Right lobe of liver (tissue), 6 donors: ENCODE measurements at places on chromosomes 12 and 14.

GRCh38 chr14:68331426-68331825, 461.4 kb downstream of the ZFP36L1 start:
- no peak for DNase-seq

DNA sequence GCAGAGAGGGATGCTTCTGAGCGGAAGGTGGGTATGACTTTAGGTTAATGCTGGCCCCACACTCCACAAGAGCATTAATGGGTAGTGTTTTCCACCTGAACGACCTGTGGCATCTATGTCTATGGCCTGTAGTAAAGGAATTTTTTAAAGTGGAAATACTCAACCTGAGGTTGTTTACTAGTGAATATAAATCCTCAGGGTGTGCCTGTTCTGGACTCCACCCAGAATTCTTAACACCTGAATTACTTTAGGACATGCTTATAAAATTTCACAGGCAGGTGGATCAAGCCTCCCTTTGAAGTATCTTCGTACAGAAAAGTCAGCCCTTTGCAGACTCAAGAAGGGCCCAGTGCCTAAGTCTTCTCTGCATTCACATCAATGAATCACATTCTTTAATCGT, 196.1 kb downstream of the ESR2 start:
- DNase-seq, result no peak

DNA sequence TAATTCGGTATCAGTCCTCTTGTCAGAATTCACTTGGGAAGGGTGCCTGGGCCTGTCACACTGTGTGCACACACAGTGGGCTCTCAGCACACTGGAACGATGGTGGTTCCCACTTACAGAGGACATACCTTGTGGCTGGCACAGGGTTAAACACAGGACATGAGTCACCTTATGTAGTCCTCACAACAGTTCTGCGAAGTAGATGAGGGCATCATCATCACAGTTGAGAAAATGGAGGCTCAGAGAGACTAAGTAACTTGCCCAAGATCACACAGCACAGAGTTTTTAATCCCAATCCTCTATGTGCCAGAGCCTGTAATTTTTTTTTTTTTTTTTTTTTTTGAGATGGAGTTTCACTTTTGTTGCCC, 90.7 kb downstream of the NINJ2 start:
- no peak for DNase-seq

- no peak for DNase-seq
Measured at GRCh38 chr12:19462406-19462805, 23.1 kb downstream of the AEBP2 start.

GRCh38 chr12:115451780-115452736, 768.1 kb upstream of the TBX3 start:
- DNase-seq, result no peak

- DNase-seq, result no peak
Measured at GRCh38 chr14:24966579-24966964, 83.4 kb downstream of the STXBP6 start.

DNA sequence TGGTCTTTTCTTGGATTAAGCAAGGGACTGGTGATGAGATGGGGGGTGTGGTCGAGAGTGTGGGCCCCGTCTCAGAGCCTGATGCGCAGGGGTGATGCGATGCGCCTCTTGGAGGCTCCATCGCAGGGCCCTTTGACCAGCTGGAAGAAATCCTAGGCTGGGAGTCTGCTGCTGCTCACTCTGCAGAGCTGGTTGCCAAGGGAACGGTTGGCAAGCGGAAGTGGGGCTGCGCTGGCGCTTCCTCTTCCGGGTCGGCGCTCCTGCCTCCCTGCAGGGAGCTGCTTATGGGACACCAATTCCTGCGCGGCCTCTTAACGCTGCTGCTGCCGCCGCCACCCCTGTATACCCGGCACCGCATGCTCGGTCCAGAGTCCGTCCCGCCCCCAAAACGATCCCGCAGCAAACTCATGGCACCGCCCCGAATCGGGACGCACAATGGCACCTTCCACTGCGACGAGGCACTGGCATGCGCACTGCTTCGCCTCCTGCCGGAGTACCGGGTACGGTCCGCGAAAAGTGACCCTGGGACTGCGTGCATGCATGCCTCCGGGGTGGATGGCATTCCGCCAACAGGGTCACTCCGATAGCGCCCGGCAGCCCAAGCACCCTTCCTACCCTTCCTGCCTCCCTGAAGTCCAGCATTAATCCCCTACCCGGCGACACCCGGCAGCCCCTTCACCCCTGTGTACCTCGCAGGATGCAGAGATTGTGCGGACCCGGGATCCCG, at the start of gene MYG1:
Gene MYG1, plus strand, starts transcription at position 242 of the 727 bp plus-strand sequence. Its CDS starts 43 bp downstream, at position 285.
- DNase-seq, result peak; percentile 91

GRCh38 chr14:58713677-58714076, 75.9 kb downstream of the DACT1 start:
- no peak for DNase-seq

DNA sequence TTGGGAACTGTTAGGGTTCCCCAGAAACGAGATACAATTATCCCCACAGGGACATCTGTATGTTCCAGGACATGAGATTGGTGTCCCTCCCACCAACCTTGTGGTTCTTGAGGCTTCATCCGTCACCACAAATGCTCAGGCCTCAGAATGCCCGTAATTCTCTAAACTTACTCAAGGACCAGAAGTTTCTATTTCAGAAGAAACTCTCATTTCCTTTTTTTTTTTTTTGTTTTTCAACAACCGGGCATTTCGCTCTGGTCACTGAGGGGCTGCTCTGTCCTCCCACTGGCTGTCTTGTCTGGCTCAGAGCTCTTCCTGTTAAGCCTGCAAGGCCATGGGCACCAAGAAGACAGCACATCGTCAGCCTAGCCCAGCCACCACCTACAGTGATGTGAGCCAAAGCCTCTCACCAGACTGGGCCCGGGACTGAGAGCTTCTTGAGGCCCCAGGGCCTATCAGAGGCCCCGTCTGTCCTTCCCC, 36.2 kb downstream of the VDR start:
- DNase-seq, result no peak

DNA sequence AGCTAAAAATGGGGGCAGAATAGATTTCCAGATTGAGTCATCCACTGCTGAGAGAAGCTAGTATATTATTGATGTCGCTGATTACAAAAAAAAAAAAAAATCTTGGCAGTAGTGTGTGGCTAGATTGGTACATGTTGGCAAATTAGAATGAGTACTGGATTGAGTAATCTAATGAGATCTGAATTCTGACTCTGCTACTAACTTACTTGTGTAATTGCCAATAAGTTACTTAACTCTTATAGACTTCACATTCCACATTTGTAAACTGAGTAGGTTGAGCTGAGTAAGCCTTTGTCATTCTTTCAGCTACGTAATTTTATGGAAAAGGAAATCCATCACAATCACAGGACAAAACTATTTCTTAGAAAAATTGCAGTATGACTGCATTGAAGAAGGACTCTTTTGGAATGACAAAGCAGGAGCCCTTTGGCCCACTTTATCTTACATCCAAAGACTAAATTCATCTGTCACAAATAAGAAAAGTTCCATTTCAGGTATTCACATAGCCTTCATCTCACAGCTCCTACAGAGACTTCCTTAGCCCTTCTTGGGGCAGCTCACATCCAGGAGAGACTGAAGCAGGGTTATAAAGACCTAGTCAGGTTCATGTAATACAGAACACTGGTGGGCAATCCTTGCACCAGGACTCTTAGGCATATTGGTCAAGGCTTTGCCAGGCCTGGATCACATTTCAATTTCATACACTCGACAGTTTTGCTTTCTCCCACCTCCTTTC, 197.3 kb upstream of the CPNE8 start:
- DNase-seq, result no peak

DNA sequence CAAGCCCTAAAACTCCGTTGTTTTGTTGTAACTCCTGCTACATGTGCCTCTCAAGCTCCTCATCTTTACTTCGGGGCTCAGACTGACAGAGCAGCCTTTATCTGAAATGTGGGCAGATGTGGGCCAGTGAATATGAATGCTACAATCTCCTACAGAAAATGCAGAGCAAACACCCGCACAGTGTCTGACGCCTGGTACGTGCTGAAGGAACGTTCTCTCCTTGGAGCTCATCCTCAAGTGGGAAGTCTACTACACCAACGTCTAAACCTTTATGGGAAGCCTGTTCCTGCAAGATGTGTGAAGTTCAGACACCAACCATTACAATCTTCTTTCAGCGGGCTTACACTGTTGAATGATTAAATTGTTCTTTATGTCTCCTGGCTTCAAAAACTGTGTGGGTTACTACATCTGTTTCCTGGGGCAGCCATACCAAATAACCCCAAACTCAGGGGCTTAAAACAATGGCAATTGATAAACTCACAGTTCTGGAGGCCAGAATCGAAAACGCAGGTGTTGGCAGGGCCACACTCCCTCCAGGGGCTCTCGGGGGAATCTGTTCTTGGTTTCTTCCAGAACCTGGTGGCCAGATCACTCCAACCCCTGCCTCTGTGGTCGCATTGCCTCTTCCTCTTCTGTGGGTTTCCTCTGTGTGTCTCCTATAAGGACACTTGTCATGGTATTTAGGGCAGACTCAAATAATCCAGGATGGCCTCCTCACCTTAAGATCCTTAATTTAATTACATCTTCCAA, 179.7 kb upstream of the PLXNC1 start:
- DNase-seq, result no peak

- no peak for DNase-seq
Measured at GRCh38 chr12:26937443-26937862, 328 bp downstream of the INTS13 start.

- no peak for DNase-seq
Measured at GRCh38 chr12:108948367-108948766, 68.5 kb downstream of the DAO start.

GRCh38 chr14:23550812-23551265, 726 bp downstream of the ZFHX2 start:
- DNase-seq, result peak; percentile 35

GRCh38 chr14:77194706-77195105, 13.1 kb downstream of the TMEM63C start:
- no peak for DNase-seq

GRCh38 chr14:26709019-26709418, 111.2 kb upstream of the NOVA1 start:
- no peak for DNase-seq

DNA sequence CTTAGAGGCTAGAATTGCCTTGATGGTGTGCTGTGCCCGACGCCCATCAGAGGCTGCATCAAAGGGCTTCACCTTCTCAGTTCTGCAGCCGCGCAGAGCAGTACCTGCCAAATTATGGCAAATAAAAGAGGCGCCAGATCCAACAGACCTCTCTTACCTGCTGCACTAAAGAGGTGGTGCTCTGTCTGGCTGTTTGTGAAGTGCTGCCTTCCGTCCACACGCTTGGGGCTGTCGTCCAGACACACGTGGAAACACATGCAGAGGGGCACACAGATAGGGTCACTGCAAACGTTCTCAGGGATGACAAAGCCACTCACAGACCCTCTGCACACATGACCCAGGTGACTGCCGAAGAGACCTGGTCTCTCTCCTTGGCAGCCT, 617.5 kb downstream of the VRK1 start:
- no peak for DNase-seq

- no peak for DNase-seq
Measured at GRCh38 chr12:88600272-88600671, 20.0 kb upstream of the KITLG start.

- DNase-seq, result no peak
Measured at GRCh38 chr12:93008044-93008778, 79.1 kb upstream of the EEA1 start.

GRCh38 chr14:72894623-72895378, 900 bp upstream of the DPF3 start:
- DNase-seq, result peak; percentile 28

DNA sequence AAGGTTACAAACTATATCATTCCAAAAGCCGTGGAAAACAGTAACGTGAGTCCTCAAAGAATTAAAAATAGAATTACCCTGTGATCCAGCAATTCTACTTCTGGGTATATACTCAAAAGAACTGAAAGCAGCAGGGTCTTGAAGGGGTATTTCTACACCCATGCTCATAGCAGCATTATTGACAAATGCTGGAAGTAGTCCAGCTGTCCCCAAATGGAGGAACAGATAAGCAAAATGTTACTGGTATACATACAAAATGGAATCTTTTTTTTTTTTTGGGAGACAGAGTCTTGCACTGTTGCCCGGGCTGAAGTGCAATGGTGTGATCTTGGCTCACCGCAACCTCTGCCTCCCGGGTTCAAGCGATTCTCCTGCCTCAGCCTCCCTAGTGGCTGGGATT, 32.9 kb downstream of the ADIPOR2 start:
- DNase-seq, result no peak

DNA sequence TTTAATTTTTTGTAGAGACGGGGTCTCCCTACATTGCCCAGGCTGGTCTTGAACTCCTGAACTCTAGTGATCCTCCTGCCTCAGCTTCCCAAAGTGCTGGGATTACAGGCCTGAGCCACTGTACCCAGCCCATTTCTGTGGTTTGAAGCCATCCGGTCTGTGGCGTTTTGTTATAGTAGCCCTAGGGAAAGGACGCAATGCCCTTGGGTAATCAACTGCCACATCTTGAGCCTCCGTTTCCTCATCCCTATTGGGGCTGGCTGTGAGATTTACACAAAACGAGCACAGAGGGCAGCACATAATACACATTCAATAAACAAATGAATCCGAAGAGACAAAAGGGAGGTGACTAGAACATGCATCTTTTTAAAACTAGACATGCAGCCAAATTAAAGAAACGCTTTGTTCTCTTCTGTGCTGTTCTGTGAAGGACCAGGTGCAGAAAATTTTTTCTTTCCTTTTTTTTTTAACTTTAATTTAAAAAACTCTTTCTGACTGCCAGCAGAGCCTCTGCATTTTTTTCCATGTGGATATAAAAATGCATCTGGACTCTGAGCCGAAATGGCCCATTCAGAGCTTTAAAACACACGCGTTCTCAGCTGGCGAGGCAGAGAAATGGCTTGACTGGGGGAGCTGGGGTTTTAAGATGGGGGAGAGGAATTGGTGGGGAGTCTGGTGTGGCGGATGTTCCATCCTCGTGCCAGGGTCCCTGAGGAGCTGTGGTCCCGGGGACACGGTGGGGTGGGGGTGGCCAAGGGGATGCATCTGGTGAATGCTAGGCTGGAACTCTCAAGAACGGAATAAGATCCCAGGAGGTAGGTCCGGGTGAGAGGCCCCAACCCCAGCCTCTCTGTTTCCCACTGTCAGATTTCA, 119.0 kb downstream of the RBM19 start:
- no peak for DNase-seq

DNA sequence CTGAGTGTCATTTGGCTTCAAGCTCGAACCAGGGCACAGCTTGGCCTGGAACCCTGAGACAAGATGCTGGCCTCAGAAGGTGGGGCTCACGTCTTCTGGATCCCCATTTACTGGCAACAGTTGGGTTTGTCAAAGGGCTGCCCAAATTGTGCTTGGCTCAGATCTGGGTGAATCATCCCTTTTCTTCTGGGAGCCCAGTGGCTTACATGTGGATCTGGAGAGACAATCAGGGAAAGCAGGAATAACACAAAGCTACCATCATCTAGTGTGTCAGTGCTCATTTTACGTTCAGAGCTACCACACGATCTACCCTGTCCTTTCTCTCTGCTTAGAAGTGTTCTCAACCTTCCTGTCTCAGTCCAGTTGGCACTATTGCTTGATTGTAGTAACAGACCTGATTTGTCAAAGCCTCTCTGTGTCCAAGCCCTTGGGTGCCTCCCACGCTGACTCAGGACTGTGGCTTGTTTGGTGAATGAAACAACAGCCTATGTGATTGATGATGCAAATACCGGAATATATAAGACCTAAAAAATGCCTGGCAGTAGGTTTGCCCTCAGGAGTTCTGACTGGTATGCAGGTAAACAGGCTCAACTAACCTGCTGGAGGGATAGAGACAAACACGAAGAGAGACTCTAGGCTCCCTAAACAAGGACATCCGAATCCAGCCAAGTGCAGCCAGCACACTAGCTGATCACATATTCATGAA, 974.3 kb downstream of the VRK1 start:
- no peak for DNase-seq
